ENCODE measurements at places on chromosomes 4 and X.

GRCh38 chrX:56503941-56504673 is 59.3 kb upstream of the UBQLN2 start:
- DNase-seq: no peak

- DNase-seq: no peak
These were observed 102.4 kb upstream of the DCAF12L1 start for GRCh38 chrX:126655061-126655460.

DNA sequence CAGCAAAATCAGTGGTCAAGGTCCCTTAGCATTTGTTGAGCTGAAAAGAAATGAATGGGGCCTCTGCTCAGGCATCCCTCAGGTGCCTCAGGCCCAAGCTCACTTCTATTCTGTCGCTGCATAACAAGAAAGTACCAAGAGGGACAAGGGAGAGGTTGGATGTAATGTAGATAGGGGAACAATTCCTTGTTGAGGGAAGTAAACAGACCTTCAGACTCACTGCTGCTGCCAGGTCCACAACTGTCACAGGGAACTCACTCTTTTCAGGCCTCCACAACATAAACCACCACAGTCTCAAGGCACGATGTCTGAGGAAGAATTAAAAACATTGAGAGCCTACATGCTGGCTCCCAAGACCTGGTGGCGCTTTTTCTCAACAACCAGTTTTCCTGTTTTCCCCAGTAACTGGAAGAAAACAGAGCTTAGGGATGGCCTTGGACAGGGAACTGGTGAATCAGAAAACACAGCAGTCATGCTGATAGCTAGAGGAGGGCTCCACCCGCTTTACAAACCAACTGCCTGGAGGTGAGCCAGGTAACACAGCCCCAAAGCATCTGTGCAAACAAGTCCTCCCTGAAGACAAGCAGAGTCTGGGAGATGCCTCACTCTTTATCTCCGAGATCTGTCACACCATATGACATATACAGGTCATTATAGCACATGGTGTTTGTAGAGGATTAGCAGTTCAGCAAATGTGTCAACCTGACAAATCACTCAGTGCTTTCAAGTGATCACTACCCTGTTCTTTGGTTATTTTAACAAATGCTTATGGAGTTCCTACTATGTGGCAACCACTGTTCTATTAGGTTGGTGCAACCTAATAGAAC is 14.3 kb upstream of the AWAT1 start:
- DNase-seq: no peak

GRCh38 chr4:186304866-186305505 is 39.0 kb downstream of the F11 start:
- no peak for DNase-seq

DNA sequence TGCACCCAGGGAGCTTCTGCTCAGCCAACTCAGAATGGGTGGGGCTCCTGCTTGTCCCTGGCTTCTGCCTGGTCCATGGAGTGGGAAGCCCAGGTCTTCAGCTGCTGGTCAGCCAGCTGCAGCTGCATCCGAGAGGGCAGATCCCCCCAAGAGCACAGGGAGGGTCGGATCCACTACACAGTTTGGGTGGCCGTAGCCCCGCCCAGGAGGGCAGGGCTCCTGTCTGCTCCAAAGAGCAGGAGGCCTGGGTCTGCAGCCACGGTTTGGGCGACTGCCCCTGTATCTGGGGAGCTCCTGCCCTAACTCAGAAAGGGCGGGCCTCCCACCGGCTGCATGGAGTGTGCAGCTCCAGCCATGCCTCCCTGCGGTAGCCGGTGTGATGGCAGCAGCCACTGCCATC is 169.1 kb downstream of the TEX13A start:
- DNase-seq: no peak

DNA sequence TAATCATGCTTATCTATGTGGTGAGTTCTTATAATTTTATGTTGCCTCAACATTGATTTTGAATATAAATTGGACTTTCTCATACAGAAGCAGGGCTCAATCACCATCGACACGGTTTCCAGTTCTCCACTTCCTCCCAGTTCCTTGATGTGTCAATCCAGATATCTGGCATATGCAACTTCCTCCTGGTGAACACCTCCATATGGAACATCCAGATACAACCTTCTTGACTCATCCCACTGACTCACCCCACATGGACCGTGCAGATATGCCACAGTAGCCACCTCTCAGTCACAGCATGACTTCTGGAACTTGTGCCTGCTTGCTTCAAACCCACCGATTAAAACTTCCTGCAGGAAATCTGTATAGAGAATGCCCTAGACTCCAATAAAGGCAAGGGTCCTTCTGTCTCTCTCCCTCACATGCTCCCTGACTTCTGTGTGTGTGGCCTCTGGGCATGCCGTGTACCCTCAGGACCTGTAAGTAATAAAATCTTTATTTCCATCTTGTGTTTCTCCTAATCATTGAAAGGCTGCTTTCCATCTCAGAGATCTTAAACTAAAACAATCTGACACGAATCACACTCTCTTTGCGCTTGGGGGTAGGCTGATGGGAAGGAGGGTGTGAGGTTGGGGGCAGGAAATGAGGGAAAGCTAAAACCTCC is 67.0 kb downstream of the HTRA3 start:
- no peak for DNase-seq

GRCh38 chr4:1960170-1960825 is 48.5 kb downstream of the NELFA start:
- DNase-seq: no peak

DNA sequence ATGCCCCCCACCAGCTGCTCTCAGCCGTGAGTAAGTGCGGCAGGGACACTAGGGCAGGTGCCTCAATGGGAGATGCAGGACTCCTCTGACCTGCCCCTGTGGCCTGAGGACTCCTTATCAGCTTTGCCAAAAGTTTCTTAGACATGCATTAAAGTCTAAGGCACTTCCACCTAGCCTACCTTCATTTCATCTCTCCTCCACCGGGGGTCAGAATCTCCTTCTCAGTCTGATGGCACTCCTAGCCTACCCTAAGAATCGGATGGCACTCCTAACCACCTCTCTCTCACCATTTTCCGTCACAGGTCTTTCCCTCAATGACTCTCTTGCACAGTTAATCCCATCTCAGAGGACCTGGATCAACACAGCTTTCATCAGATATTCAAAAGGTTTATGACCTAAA is 85.9 kb downstream of the OTC start:
- DNase-seq: no peak

DNA sequence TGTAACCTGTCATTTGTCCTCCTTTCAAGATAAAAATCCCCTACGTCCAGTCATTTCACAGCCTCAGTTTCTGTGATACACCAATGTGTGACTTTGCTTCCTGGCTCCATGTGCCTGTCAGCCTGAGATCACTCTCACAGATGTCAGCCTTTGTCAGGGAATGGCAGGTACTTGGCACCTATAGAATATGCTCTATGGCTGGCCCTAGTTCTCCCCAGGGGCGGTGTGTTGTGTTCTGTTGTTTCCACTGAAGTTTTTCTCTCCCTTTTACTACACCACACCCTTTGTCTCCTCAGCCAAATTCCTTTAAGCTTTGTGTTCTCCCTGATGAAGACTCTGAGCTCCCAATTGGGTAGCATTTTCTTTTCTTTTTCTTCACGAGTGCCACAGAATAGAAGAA is 81.7 kb downstream of the ALPK1 start:
- no peak for DNase-seq

- DNase-seq: no peak
These were observed 50.7 kb downstream of the THAP9 start for GRCh38 chr4:82951196-82951595.

GRCh38 chr4:45931154-45931553 is 192.7 kb downstream of the GABRG1 start:
- DNase-seq: no peak

DNA sequence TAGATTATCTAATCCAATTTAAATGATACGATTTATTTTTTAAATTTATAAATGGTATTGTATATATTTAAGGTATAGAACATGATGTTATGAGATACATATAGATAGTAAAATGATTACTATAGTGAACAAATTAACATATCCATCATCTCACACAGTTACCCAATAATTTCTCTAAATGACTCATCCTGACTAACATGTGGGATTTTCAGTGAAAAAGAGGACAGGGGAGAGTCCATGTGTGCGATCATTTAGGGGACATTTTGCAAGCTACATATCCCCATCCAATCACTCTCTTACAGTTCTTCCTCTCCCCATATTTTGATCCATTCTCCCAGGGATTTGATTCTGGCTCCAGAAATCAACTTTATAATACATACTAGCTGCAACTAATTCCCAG is 88.2 kb downstream of the ABCB7 start:
- no peak for DNase-seq

- no peak for DNase-seq
These were observed 41.5 kb downstream of the SMARCA5 start for GRCh38 chr4:143554728-143555597.

- no peak for DNase-seq
These were observed 72.6 kb downstream of the SMARCA5 start for GRCh38 chr4:143586080-143586479.

- DNase-seq: no peak
These were observed 384.2 kb downstream of the SH3BGRL start for GRCh38 chrX:81586096-81586495.

DNA sequence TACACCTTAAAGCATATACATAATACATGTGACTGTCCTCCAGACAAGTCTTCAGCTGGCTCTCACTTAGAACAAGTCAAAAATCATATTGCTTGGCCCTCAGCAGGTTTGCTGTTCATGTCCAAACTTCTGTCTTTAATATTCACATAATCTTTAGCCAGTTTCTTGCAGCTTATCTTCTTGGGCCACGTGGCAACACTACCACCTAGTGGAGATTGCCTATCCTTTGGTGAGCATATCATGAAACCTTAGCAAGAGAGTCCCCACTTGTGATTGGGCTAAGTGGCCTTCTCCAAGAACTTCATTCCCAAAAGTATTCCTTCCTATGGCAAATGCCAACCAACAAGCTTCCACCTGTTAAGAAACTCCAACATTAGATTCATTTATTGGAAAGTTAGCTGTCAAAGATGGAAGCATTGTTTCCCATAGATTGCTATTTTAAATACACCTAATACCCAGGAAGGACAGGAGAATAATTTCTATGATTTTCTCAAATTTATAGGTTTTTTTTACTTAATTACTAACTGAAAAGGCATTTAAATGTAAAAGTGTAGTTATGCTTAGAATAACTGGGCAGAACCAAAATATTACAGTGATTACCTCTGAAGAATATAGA is 231.9 kb upstream of the INTU start:
- DNase-seq: peak; percentile 65

DNA sequence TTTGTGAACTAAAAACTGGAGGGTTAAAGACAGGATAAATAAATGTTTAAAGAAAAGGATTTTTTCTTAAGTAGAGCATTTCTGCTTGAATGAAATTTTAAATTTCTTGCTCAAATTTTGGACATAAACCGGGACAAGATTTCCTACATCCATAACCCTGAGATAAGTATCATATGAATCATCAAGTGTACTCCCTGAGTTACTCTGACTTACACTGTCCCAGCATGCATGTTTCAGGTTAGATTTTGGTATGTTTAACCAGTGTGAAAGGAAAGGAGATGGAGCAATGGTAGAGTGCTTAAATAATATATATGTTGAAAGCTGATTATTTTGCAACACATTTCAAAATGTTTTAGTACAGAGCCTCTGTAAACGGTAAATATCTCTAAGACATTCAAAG is 175.2 kb downstream of the ADGRL3 start:
- peak; percentile 3 for DNase-seq

DNA sequence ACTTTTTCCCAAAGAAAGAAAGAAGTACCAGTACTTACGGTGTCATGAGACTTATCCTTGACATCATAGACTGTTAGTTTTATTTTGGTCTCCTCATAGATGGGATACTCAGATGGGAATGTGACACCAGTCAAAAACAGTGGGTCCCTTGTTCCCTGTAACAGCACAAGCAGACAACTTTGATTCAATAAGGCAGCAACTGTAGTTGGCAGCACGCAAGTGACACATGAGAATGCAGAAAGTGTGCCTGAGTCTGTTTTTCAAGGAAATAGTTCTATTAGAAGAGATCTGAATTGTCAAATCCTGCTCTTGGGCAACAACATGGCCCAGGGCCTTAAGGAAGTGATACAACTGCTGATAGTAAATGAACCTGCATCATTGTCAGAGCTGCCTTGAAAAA is 443.2 kb downstream of the INPP4B start:
- DNase-seq: no peak

- DNase-seq: no peak
These were observed 34.1 kb downstream of the ANXA3 start for GRCh38 chr4:78585633-78586032.

DNA sequence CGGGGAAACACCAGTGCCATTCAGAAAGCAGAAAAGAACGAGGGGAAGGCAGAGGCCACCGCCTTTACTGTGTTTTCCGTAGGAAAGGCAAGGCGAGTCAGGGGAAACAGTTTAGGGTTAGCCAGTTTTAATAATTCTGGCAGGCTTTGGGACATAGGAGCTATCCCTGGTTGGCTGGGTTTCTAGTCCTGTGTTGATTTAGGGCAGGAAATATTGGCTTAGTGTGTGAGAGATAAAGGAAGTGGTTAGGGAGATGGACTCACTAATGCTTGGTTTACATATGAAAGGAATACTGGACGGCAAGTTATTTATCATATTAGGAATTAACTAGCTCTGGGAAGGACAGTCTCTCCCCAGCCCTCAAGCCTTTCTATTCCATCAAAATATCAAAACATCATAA is 53.1 kb downstream of the SYNPO2 start:
- DNase-seq: no peak

GRCh38 chr4:168183717-168184571 is 91.6 kb downstream of the ANXA10 start:
- DNase-seq: no peak

GRCh38 chr4:152983774-152984411 is 47.8 kb downstream of the FHDC1 start:
- DNase-seq: peak; percentile 23
